ENCODE measurements at places on chromosomes 12 and 14. TPM values are rescaled to one million over a fixed set of nuclear protein-coding genes. Genes with fewer than 3 reads are reported as not detected.

DNA sequence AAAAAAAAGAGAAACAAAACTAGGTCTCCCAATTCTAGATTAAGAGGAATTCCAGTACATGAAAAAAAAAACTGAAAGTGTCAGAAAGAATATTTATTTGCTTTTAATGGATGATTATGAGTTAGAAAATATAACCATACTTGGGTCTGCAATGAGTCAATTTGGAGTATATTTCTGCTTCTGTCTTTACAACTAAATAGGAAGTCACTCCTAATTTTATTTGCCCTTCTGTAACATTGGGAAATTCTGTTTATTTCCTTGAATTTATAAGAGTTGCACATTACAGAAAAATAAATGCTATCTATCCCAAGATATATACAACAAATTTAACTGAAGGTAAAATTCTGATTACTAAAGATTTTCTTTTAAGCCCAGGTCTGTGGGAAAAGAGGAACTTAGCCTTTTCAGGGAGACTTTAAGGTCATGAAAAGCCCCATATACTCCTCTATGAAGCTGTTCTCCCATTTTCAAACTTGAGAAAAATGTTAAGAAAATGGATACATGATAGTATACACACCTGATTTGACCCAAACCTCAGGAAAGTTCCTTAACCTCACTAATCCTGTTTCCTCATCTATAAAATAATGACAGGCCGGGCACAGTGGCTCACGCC is 7.2 kb downstream of the SINHCAF start:
- DNase-seq = no peak

- DNase-seq = peak; percentile 14
These were observed 133.7 kb upstream of the C14orf180 start for GRCh38 chr14:104445832-104446381.

DNA sequence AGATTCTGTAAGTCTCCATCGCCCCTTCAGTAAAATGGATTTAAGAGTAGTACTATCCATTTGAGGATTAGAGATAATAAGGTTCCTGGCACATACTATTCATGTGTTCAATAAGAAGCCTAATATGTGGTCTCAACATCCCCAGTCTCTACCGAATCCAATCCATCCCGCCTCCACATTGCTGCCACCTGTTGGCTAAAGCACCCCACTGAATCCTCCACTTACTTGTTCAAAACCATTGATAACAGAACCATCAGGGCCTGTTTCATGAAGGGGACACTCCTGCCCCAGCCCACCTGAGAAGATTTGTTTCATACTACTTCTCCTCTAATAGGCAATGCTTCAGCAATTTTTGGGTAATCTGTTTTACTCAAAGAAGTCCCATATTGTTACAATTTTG is 147.5 kb downstream of the SLC2A13 start:
- DNase-seq = no peak

DNA sequence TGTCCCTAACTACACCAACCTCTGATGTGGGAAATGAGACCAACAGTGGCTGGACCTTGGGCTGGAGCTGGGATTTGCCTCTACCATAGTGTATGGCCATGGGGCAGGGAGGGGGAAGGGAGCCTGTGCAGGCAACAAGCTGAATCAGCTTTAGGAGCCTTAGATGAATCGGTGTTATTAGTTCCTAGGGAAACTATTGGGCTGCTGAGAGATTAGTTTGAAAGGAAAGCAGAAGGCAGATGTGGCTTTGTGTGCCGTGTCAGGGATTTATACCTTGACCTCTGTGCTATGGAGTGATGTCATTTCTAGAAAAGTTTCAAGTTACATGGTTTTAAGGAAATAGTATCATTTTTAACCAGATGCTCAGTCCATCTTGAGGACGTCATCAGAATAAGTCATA is 19.5 kb upstream of the GAS2L3 start:
- no peak for DNase-seq

DNA sequence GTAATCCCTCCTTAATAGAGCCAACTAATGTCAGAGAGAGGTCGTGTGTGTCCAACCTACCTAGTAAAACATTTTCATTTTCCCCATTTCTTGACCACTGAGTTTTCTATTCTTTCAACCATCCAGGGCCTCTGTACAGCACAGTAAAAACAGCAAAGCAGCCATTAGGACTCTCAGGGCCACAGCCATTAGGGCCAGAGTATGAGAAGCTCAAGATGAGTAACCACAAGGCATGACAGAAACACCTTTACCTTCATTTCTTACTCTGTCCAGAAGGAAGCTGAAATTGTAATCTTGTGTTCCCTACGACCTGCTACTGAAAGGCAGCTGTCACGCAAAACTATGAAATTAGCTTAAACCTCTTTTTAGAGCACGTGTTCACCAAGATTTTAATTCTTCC is 2.3 kb downstream of the SPPL3 start:
- DNase-seq = no peak

SCFD1 gene
- 141 TPM for total RNA-seq

GLS2 gene
- 0.36 TPM for total RNA-seq

SIRT4 gene
- total RNA-seq = 1.1 TPM

FZD10 gene
- total RNA-seq = not detected

GRCh38 chr14:55152052-55152753 is 23.2 kb downstream of the LGALS3 start:
- no peak for DNase-seq

DNA sequence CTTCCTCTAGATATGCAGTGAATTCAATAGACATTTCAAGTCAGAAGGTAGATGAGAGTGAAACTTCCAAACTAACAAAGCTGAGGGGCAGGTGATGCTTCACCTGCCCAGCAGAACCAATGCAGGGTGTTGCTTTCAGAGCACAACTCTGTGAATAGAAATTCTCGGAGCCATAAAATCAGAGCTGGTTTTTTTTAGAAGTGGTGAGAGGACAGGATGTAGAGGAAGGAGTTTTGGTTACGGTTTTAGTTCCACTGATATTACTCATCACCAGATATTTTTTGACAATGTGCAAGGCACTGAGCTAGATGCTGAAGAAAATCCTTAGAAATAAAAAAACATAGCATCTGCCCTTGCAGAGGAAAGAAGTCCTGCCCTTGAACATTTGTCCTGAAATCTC is 62.2 kb downstream of the BMP4 start:
- DNase-seq = peak; percentile 49

SERPINA5 gene
- total RNA-seq = 0.36 TPM

- DNase-seq = peak; percentile 54
These were observed 31.2 kb downstream of the TC2N start for GRCh38 chr14:91835920-91836843.

GRCh38 chr12:28079539-28079938 is 107.0 kb upstream of the PTHLH start:
- no peak for DNase-seq

DNA sequence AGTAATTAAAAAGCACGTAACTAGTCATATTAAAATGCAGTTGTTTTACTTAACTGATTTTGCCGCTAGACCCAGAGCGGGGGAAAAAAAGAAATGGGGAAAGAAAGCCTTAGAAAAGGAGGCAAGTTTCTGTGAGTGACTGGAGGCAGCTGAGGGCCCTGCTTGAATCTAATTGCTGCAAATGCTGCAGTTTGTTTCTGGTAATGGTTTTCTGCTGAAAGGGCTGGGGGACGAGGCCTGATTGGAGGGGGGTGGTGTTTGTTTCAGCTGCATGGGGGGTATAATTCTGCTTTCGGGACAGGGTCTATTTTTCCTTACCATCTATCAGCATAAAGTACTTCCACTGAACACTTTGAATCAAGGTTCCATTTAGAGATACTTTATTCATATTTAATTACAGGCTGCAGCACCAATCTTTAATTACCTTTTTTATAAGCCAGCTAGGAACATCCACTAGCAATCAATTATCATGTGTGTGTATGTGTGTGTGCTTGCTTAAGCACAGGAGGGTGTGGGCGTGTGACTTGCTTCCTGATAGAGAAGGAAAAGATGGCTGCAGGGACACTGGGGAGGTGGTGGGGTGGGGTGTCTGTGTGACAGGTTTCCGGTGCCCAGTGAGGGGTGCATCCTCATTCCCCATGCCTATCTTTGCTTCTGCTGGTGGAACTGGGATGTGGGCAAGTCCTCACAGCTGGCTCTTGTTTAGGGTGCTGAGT is 83.4 kb downstream of the ADCK1 start:
- no peak for DNase-seq

DNA sequence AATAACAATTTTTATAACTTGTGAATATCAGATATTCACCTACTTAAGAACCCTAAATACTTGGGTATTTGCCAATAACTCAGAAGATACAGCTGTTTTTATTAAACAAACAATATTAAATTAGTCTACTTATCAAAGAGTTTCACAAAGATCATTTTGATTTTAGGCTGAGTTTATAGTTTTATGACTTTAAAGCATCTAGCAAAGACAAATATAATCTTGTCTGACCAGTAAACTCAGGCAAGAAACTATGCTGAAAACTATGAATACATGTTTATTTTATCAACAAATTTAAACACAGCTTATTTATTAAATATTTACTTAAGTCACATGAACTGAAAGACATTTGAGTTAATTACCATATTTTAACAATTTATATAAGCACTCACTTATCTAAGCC is 18.5 kb upstream of the SERPINA1 start:
- no peak for DNase-seq

DNA sequence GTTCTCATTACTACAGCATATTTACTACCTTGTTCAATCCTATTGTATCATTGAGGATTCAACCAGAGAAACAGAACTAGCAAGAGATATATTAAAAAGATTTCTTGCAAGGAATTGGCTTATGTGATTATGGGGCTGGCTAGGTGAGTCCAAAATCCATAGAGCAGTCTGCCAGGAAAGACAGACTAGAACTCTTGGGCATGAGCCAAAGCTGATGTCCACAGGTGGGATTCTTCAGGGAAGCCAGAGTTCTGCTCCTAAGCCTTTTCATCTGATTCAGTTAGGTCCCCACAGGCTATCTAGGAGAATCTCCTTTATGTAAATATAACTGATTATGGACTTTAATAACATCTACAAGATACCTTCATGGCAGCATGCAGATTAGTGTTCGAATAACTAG is 26.0 kb downstream of the PELI2 start:
- DNase-seq = no peak

RNASE1 gene
- total RNA-seq = not detected

SLC38A4 gene
- 1.2 TPM for total RNA-seq

DNA sequence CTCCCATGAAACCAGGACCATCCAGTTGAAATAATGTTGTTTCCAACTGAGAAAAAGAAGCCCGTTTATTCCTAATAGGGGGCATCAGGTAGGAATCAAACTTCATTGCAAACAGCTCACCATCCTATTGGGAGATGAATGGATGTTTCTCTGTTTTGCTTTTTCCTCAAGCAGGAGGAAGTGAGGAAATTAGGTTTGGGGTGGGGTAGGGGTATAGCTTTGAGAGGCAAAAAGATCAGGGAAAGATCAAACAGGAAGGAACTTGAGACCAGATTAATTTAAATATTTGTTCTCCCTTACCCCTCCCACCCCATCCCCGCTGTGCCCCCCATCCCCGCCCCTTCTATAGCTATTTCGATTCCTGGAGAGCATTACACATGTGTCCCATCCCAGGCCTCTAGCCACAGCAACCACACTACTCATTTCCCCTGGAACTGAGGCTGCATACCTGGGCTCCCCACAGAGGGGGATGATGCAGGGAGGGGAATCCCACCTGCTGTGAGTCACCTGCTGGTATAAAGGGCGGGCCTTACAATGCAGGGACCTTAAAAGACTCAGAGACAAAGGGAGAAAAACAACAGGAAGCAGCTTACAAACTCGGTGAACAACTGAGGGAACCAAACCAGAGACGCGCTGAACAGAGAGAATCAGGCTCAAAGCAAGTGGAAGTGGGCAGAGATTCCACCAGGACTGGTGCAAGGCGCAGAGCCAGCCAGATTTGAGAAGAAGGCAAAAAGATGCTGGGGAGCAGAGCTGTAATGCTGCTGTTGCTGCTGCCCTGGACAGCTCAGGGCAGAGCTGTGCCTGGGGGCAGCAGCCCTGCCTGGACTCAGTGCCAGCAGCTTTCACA is at the start of gene IL23A:
TSS of gene IL23A (plus strand) at position 577 of the 850 bp plus-strand sequence. CDS start at position 738, 161 bp downstream.
- no peak for DNase-seq

DNA sequence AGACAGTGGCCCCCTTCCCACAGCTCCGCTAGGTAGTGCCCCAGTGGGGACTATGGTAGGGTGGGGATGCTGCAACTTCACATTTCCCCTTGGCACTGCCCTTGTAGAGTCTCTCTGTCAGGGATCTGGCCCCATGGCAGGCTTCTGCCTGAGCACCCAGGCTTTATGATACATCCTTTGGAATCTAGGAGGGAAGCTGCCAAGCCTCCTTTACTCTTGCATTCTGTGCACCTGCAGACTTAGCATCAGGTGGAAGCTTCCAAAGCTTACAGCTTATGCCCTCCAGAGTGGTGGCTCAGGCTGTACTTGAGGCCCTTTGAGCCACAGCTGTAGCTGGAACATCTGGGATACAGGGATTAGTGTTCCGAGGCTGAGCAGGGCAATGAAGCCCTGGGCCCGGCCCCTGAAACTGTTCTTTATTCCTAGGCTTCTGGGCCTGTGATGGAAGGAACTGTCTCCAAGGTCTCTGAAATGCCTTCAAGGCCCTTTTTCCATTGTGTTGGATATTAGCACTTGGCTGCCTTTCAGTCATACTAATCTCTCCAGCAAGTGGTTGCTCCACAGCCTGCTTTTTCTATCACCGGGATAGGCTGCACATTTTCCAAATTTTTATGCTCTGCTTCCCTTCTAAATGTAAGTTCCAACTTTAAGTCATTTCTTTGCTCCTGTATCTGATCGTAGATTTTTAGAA is 22.2 kb upstream of the OR6J1 start:
- no peak for DNase-seq

- no peak for DNase-seq
These were observed 626.1 kb upstream of the NOVA1 start for GRCh38 chr14:27223906-27224305.

DNA sequence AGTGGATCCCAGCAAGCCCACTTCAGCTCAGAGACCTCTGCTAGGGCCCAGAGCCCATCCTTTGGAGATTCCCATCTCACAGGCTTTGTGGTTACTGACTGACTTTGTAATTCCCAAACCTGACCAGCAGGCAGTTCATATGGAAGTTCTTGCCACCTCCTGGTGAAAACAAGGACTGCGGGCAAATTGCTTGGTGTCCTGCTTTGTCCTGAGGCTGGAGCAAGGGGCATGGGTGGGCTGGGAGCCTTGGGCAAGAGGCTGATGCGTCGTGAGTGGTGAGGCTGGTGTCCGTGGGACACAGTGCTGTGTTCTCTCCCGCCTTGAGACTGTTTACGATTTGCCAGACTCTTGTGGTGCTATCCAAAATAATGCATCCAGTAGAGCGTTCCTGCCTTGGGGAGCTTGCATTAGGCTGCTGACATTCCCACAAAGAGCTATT is 91.0 kb downstream of the LRRC74A start:
- peak; percentile 91 for DNase-seq

DNA sequence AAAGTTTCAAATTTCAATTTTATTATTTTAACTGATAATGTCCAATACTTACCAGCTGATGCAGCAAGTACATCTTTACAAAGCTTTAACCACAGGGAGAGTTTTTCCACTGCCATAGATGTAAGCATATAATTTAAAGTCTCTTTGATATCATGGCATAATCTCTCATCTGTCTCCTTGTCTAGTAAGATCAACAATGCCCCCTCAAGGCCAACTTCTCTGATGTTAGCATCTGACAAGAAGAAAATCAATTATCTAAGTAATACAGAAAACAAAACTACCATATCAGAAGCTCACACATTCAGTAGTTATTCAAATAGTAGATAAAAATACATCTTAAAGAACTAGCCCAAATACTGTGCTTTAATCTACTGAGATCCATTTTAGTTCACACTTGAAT is 94.2 kb downstream of the HEATR5A start:
- no peak for DNase-seq

- DNase-seq = no peak
These were observed 35.1 kb upstream of the RPL10L start for GRCh38 chr14:46686652-46687051.

GRCh38 chr12:111705672-111706071 is 19.8 kb downstream of the ACAD10 start:
- DNase-seq = no peak

GRCh38 chr12:39441963-39442830 is 723 bp downstream of the KIF21A start:
- peak; percentile 75 for DNase-seq

All from osteoblast (primary cell).